ENCODE measurements at places on chromosomes 1 and 21.

DNA sequence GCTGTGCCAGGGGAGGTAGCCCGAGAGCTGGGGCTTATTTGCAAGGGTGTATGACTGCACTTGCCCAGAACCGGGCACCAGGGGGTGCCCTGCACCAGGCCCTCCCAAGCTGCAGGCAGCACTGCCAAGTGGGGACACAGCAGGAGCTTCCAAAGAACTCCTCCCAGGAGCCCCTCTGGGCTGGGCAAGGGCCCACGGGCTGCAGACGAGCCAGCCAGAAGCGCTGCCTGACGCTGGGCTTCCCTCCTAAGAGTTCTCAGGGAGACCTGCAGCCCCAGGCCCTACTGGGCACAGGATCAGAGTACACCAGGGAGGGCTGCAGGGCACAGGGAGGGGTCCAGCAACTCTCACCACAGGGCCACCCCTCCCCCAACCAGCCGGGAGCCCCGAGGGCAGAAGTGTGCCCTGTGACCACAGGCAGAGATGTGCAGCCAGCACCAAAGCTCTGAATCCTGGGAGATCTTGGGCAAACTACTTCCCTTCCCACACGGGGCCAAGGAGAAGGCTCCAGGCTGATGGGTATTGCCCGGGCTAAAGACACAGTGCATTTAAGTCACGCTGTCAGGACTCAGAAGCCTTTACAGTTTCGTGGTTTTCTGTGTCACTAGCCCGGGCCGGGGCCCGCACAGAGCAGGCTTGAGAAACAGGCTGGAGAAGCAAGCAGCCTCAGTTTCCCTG lies 63.4 kb downstream of the KCNAB2 start:
- DNase-seq = no peak

DNA sequence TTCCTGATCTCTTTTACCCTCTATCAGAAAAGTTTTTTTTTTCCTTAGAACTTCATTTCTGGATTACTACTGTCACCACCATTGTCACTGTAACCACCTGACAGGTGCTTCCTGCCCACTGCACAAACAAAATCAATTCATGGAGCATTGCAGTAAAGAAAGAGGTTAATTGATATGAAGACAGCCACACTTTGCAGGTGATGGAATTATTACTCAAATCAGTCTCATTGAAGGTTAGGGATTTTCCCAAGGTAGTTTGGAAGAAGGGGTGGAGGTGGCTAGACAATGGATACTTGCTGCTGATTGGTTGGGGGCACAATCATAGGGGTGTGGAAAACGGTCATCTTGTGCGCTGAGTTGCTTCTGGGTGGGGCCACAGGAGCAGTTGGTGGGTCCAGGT lies 230.8 kb upstream of the CACYBP start:
- DNase-seq = no peak

- no peak for DNase-seq
Measured at GRCh38 chr1:172960019-172960418, 90.7 kb downstream of the TNFSF18 start.

DNA sequence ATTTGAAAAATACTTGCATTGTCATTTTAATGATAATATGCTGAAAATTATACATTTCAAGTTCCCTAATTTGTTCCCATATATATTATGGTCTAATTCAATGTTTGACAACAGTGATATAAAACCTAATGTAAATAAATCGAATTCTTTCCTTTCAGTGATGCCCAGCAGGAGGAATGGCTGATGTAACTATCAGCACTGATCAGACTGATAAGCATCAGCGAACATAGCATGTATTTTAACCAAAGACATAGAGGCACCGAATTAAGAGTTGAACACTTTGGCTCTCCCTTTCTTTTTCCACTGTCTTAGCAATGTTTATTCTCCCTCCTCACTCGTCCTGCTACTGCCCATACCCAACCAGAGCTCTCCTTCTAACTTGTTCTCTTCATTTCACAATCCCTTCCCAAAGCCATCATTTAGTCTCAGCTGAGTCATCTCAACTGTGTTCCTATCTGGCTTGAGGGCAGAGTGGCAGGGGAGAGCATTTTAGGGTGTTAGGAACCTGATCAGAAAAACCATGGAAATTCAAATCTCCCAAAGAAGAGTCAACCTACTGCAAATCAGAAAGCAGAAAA lies 58.8 kb upstream of the C1orf115 start:
- DNase-seq = no peak

DNA sequence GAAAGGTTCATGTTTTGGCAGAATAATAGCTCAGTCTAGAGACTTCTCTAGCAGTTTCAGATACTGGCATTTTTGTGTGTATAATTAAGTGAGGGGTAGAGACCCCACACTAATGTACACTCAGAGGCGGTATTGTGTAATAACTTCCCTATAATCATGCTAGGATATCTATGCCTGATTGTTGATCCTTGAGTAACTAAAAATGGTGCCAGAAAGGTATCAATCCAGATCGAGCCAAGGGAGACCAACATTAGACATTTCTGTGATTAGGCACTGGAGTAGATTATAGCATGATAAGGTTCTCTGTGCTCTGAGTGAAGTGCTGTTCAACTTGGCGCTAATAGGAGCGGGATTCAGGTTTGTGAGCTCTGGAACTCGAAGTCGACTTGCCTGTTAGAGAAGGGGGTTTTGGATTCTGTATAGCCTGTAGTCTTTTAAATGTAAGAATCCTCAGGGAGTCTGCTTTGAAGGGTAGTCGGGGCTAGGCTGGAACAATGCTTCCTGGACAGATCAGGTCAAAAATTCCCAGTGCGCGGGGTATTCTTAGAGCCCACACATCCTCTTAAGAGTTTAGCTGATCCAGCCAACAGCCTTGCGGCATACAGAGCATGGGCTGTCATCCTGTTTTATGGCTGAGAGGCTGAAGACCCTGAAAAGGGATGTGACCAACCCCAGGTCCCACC lies 24.2 kb downstream of the MAN1C1 start:
- no peak for DNase-seq

DNA sequence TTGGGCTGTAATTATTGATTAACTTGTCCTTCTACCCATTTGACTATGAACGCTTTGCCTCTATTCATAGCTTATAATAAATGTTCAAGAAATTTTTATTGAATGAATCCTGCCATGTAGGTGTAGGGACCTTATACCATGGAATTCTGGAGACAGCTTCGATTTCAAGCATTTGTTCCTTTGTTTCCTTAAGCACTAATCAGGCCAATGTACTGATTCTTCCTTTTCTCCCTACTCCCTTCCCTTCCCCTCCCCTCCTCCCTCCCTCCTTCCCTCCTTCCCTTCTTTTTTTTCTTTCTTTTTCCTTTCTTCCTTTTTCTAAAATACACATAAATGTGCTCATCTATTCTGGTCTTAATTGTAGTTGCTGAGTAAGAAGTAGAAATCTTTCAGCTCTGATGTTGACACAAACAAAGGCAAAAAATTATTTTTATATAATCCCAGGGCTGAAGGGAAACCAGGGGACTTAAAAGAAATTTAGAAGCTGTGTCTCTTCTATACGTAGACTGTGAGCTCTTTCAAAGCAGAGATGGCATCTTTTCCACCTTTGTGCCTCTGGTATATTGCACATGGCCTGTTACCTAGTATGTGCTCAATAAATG lies 24.9 kb upstream of the DNM3 start:
- no peak for DNase-seq

- DNase-seq = no peak
Measured at GRCh38 chr1:61084491-61085031, 2.2 kb downstream of the NFIA start.

DNA sequence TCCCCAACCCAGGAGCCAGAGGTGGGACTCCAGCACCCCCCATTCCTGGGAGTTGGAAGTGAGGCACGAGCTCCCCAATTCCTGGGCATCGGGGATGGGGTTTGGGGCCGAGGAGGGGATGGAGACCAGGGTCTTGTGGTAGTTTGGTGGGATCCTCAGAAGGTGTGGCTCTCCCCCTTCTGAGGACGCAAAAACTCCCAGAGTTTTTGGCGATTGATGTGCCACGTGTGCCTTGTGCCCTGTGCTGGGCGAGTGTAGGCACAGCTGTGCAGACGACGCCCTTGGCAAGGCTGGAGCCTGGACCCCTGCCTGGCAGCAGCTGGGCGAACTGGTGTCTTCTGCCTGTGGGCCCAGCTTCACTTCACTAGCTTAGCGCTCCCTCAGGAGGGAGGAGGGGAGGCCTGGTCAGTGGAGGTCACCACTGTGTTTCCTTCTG lies 2.6 kb downstream of the GUK1 start:
- no peak for DNase-seq

GRCh38 chr1:105730701-105731100 lies 1325.8 kb upstream of the PRMT6 start:
- DNase-seq = no peak

DNA sequence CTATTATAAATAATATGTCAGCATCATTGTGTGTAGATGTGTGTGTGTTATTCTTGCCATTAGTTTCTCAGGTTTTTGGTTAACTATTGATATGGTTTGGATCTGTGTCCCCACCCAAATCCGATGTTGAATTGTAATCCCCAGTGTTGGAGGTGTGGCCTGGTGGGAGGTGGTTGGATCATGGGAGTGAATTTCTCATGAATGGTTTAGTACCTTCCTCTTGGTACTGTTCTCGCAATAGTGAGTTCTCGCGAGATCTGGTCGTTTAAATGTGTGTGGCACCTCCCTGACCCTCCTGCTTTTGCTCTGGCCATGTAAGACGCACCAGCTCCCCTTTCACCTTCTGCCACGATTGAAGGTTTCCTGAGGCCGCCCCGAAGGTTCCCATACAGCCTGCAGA lies 9.6 kb upstream of the POFUT2 start:
- DNase-seq = no peak

DNA sequence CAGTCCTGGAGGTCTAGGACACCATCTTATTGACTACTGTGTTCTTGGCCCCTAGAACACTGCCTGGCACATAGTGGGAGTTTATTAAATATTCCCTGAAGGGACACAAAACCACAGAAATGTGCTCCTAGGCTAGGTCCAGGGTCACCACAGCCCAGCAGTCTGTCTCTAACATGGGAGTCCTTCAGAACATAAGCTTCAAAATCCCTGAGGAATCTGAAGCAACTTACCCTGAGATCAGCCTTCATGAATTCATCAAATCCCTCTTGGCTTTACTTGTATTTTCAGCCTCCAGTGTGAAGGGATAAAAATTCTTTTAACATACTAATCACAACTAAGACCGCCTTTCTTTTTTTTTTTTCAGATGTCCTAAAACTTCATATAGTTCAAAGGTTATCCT lies 32.7 kb upstream of the BCAR3 start:
- DNase-seq = no peak

- DNase-seq = no peak
Measured at GRCh38 chr1:245079021-245079609, 75.7 kb upstream of the KIF26B start.

DNA sequence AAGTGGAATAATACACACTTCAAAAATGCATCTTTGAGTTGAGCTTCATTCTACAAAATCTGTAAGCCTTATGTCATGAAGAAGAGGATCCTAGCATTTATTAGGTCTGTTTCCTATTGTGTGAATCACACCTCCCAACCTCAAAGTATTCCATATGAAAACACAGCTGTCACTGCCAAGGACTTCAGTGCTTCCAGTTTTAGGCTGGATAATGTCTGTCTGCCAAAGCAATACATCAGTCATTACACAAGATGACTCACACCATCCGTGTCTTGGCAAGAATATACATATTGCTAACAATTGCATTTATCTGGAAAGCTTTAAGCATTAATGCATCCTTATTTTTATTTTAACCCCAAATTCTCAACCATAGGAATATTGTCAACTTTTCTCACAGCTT lies 125.7 kb upstream of the TMPRSS15 start:
- DNase-seq = no peak

DNA sequence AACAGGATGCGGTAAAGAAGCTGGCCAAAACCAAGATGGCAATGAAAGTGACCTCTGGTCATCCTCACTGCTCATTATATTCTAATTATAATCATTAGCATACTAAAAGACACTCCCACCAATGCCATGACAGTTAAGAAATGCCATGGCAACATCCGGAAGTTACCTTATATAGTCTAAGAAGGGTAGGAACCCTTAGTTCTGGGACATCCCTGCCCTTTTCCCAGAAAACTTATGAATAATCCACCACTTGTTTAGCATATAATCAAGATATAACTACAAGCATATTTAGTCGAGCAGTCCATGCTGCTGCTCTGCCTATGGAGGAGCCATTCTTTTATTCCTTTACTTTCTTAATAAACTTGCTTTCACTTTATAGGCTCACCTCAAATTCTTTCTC lies 79.8 kb downstream of the DDX20 start:
- DNase-seq = no peak

DNA sequence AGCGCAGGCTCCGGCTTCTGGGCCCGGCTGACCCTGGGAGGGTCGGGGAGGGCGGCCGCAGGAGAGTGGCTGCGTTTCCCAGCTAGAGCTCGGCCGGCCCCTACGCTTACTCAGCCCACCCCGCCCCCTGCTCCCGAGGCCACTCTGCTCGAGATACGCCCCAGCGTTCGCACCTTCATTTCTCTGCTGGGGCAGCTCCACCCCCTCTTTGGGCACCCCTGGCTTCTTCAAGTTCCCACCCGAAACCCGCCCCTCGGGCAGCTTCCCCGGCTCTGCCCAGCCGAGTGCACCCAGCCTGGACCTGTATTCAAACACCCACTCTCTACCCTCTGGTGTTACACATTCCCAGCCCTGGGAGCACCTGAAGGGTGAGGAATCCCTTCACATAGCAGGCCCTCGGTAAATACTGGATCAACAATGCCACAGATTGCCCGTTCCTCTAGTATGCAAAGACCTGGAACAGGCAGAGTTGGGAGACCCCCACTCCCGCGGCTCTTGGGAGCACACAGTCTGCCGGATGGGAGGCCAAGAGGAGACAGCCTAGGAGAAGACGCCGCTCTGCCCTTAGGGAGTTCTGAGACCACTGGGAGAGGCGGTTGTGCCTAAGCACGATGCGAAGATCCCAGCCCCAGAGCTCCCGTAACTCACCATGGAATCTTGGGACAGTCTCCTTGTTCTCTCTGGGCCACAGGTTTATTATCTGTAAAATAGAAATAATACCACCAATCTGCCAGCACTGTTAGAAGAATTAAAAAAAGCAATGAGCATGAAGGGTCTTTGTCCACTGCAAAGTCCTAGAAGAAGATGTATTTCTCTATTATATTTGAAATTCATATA lies 566 bp upstream of the PAQR7 start:
- peak; percentile 57 for DNase-seq

GRCh38 chr1:2431103-2431502 lies 18.7 kb upstream of the PEX10 start:
- DNase-seq = no peak

GRCh38 chr1:42153624-42154023 lies 414 bp downstream of the GUCA2B start:
- no peak for DNase-seq

- no peak for DNase-seq
Measured at GRCh38 chr21:41432562-41433460, 6.8 kb downstream of the MX1 start.

DNA sequence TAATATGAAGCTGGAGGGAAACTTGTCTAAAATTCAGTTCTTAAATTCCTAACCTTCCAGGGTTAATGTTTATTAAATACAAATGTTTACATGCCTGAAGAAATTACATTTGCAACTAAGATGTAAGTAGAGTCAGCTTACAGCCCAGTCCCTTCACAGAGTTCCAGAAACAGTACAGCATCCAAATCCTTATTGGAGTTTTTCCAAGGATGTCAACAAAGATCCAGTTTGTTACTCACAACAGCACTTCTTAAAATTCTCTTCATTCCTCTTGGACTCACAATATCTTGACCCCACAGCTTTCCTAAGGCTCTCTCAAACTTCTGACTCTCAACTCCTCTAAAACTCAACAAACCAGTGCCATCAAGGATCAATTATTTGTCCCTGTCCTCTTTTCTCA lies 50.1 kb upstream of the RWDD3 start:
- no peak for DNase-seq

All from CD8-positive, alpha-beta memory T cell (primary cell).